PC-3 (cell line): ENCODE measurements at places on chromosomes 12 and 14.

DNA sequence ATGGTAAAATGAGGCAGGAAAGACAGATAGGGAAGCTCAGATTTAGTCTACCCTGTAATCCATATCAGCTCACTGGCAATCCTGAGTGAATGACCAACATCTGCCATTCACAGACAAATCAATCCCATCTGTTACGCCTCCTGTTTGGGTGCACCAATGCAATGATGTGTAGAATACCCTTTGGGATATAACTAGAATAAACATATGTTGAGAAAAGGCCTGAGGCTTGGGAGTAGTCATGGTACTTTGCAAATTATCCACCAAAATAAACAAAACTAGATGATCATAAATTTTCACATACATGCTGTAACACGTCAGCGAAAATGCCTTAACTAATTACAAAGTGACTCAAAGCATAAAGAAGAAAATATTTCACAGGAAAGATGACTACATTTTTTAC lies 78.8 kb downstream of the KCNC2 start:
- DNase-seq, result no peak
- H3K4me1 ChIP-seq, result no peaks in the 10 kb centered on the region
- no peaks in the 10 kb centered on the region for H3K36me3 ChIP-seq
- H3K27me3 ChIP-seq, result peaks cover 11% of the 10 kb centered on the region
- H3K27ac ChIP-seq, result no peak overlapping the region

DNA sequence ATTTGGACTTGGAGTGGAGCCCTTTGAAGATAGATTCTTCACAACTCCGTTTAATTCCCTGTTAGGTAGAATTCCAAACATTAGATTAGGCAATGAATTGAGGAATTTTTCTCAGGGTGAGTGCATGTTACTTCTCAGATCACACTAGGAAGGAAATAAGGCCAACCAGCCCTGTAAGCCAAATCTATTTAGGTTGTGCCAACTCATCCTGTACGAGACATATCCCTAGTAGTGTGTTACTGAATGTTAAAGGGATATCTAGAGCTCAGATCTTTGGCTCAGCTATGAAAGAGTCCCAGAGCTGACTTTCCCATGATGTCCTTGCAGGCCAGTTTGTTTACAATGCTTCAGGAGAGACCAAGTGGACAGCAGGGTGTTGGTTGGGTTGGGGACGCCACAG lies 45.6 kb downstream of the GPHB5 start:
- H3K27ac ChIP-seq, result no peak overlapping the region
- no peaks in the 10 kb centered on the region for H3K4me1 ChIP-seq
- no peaks in the 10 kb centered on the region for H3K36me3 ChIP-seq
- H3K4me3 ChIP-seq, result no peak overlapping the region

- peak overlapping the region; percentile 98 for H3K27ac ChIP-seq
- H3K4me3 ChIP-seq, result no peak overlapping the region
- no peaks in the 10 kb centered on the region for H3K36me3 ChIP-seq
- DNase-seq, result peak; percentile 55
- H3K27me3 ChIP-seq, result no peaks in the 10 kb centered on the region
- peaks cover 56% of the 10 kb centered on the region for H3K4me1 ChIP-seq
Measured at GRCh38 chr14:51394804-51395203, 154.8 kb downstream of the TMX1 start.

GRCh38 chr14:82365471-82365870 lies 831.8 kb upstream of the SEL1L start:
- H3K27me3 ChIP-seq, result no peaks in the 10 kb centered on the region
- no peak overlapping the region for H3K27ac ChIP-seq
- DNase-seq, result no peak
- H3K36me3 ChIP-seq, result no peaks in the 10 kb centered on the region
- no peak overlapping the region for H3K4me3 ChIP-seq

DNA sequence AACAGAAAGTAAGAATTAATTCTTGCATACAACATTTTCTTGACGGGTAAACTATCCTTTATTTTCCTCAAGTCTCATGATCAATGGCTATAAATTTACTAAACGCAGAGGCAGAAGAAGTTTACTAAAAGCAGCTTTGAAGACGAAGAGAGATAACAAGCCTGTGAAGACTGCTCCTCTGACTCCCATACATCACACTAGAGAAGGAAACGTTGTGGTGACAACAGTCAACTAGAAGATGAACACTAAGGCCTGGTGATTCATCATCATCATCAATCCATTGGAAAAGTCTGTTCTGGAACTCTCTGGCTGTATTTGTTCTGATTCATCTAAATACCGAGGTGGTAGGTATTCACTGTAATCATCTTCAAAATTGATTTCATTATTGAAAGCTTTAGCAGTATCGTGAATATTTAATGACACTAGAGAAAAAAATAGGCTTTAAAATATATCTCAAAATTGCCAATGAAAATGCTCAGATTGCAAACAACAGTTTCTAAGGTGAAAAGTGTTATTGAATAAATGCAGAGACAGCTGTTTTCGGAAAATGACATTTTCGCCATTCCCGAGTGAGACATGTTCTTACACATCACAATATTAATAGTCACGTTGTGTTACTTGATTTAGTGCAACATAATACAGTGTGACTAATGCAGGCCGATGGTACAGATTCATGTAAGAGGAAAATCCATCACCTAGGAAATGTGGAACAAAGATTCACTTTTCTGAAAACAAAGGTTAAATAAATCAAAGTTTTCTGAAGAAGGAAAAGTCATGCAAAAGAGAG lies 260.5 kb downstream of the C12orf50 start:
- H3K4me3 ChIP-seq, result no peak overlapping the region
- no peak overlapping the region for H3K27ac ChIP-seq
- H3K27me3 ChIP-seq, result no peaks in the 10 kb centered on the region
- no peaks in the 10 kb centered on the region for H3K36me3 ChIP-seq

GRCh38 chr14:75084513-75084912 lies 15.1 kb downstream of the ZC2HC1C start:
- peak; percentile 71 for DNase-seq
- no peaks in the 10 kb centered on the region for H3K27me3 ChIP-seq
- no peak overlapping the region for H3K4me3 ChIP-seq
- peaks cover 22% of the 10 kb centered on the region; the same call in 1 of the 2 replicates for H3K36me3 ChIP-seq
- H3K4me1 ChIP-seq, result no peaks in the 10 kb centered on the region
